ENCODE measurements at places on chromosomes 6 and 20.

GRCh38 chr20:13526551-13526950 is 112.2 kb downstream of the TASP1 start:
- DNase-seq: no peak

- DNase-seq: no peak
These were observed 41.3 kb downstream of the SESN1 start for GRCh38 chr6:109053336-109053735.

GRCh38 chr6:29651413-29652197 is 5.3 kb upstream of the MOG start:
- no peak for DNase-seq

DNA sequence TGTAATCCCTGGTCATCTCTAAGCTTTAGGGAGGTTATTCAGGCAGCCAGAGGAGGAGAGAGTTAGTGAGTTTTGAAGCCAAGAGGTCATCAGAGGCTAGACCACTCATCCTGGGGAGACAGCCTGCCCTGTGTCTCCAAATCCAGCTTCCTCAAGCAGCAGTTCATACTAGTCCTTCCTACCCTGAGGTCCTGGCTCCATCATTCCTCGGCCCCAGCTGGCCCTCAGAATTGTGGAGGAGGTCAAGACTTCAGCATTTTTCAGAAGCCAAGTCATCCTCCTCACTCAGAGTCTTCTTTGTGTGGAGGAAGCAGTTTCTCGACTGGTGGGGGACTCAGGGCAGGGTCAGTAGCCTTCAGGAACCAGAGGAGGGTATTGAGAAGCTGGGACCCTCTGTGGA is 12.4 kb upstream of the KIAA1755 start:
- no peak for DNase-seq

- DNase-seq: no peak
These were observed 216.8 kb downstream of the GJA1 start for GRCh38 chr6:121652223-121652622.

DNA sequence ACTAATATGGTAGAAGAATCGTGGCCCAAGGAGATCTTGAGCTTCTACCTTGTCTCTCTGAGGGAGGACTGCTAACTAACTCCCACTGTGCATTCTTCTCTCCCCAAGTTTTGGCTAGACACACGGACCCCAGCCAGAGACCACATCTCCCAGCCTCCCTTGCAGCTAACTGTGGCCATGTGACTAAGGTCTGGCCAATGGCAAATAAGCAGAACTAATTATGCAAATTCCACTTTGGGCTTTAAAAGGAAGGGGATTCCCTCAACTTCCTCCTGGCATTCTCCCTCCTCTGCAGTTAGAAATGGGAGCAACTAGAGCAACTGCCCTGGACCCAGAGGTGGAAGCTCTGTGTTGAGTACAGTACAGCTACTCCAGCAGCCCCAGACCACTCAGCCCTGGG is 15.4 kb downstream of the BPIFA2 start:
- DNase-seq: no peak

DNA sequence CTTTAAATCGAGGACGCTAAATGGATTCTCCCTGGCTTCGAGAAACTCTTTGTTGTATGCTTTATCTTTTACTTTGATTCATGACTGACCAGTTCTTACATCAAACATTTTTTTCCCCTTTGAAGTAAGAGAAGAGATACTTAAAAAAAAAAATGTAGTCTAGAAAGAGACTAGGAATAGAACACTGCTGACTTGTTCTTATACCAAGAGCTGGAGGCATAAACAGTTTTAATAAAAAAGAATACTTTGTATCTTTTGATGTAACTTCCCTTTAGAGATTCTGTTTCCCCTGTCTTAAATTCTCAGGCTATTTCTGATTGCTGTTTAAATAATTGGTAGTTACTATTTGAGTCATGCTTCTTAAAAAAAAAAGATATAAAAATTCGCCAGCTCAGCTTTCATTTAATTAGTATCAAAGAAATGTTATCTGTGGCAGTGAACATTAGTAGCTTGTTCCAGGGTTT is 4.8 kb downstream of the ASXL1 start:
- DNase-seq: no peak

DNA sequence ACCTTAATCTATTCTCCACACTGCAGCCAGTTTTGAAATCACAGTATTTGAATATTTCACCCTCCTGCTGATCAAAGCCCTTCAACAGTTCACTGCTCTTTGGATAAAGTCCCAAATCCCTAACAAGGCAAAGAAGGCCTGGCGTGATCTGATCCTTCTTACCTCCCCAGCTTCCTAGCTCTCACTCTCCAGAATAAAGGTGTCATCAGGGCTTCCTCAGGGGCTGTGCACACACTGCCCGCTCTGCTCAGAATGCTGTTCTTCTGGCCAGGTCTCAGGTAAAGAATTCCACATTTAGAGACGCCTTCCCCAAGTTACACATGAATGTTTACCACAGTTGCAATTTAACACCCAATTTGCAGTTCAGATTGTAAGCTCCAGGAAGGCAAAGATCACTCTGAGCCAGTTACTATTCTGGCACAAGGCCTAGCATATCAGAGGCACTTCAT is 58.9 kb upstream of the MCM9 start:
- DNase-seq: no peak

DNA sequence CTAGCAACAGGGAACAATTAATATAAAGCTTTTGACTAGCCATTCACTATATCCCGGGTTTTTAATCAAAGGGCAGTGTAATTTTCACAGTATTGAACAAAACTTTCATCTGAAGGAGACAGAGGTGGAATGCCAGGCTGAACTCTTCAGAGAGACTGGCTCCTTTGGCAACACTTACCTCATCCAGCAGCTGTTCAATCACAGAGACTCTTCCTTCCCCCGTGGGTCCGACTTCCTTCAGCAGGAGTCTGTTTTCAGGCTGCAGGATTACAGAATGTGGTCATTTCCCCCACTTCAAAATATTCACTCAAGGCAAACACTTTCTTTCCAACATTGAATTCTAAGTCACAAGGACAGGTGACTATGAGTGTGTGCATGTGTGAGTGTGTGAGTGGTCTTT is 76.6 kb downstream of the DZANK1 start:
- DNase-seq: no peak

DNA sequence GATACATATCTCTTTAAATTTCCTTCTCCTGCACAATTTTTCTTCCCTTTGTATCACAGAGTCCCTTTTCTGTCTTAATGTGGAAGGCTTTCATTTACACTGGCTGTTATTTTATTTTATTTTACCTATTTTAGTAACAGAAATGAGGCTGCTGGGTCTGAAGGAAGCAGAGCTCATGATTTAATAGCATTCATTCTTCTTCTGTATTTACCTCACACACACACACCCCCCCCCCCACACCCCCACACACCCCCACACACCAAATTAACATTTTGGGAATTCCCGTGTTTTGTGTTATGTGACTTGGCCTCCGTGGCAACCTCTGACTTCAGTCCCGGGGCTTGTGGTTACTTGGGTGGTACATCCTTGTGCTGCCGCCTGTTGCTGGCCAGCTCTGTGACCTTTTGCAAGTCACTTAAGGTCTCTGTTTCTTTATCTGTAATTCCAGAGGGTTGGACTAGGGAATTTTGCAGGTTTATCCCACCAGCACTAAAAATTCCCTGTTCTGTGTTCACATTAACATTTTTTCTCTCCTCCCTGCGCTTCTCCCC is 108.8 kb downstream of the TIAM2 start:
- no peak for DNase-seq

GRCh38 chr6:48474830-48475229 is 363.8 kb upstream of the PTCHD4 start:
- no peak for DNase-seq

DNA sequence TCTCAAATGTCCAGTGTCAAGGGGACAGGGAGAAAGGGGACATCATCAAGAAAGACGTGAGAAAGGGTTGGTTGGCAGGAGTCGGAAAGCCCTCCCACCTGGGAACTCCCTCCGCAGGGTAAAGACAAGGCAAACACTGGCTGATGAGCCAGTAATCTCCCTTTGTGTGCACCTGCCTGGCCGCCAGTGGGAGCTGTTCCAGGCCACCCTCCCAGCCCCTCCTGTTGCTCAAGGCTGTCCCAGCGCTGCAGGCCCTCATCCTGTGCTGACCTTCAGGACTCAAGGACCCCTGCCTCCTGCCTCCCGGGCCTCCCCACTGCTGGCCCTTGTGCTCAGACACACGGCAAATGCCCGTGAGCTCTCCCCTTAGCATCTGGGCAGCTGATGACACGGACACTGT is 7.4 kb downstream of the FRMD1 start:
- DNase-seq: no peak

- DNase-seq: no peak
These were observed 125.2 kb upstream of the RALGAPA2 start for GRCh38 chr20:20837574-20838021.

GRCh38 chr6:119921491-119922010 is 572.0 kb upstream of the MAN1A1 start:
- DNase-seq: no peak

DNA sequence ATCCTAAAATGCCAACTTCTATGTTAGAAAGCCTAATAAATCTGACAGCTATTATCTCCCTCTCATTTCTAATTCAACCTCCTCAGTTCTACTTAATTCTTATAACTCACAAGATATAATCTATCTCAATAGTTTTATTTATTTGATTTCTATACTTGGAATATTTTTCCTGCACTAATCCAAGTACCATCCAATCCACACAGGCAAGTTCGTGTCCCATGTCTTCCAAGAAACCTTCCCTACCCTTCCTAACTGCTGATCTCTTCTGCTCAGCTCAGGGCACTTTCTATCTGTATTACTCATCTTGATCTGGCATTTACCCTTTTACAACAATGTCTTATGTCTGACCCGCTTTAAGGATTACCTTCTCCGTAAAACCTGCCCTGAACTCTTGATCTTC is 18.2 kb downstream of the NCOA5 start:
- DNase-seq: no peak

GRCh38 chr20:37452236-37452635 is 68.8 kb upstream of the NNAT start:
- no peak for DNase-seq

GRCh38 chr20:37733416-37733815 is 39.6 kb downstream of the CTNNBL1 start:
- DNase-seq: no peak

DNA sequence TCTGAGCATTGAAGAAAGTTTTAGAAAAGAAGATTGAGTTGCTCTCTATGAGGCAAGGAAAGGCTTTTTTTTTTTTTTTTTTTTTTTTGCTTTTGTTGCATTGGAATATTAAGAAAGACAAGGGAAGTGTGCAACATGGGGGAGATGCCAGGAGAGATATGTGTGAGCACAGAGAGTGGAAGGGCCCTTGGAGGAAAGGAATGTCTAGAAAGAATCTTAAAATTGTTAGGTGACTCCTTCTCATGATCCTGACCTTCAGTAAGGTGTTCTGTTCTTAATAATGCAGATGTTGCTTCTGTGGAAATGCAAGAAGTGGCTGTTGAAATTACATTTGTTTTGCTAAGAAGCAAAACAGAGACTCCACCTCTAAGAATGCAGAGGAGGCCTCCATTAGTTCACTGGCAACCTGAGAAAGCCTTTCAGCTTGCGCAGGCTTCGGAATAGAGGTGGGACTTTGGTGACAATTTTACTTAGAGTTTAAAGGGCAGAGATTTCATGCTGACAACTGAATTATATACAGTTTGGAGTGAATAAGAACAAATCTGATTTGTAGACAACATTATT is 118.0 kb upstream of the ASCC3 start:
- DNase-seq: no peak

DNA sequence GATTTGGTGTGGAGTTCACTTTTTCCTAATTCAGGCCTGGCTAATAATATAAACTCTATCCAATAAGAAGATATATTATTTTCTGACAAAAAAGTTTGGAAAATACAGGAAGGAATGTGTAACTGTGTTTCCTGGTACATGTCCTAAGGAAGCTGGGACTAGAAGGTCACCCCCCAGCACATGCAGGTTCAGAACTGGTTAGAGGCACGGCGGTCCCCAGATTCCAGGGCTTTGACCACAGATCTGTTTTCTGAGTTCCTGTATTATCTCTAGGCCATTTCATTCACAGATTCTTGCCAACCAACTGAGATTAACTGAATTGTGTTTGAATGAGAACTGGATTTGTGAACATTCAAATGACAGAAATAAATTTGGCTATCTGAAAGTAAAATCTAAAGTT is 94.5 kb downstream of the TULP4 start:
- DNase-seq: no peak

DNA sequence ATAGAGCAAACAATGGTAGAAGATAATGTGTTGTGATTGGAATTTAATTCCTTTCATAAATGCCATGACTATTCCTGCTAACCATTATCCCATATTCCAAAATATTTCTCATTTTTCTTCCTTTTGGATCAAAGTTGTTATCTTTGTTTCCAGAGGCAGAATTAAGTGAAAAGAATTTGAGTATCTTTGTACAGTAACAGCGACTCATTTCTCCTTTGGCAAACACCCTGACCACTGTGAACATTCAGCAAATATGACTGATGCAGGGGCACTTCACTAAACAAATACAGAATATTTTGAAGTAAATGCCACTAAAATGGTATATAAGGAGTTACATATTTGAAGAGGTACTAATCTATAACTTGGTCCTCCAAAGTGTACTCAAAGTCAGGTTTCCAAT is 105.0 kb upstream of the LAMP5 start:
- DNase-seq: no peak

DNA sequence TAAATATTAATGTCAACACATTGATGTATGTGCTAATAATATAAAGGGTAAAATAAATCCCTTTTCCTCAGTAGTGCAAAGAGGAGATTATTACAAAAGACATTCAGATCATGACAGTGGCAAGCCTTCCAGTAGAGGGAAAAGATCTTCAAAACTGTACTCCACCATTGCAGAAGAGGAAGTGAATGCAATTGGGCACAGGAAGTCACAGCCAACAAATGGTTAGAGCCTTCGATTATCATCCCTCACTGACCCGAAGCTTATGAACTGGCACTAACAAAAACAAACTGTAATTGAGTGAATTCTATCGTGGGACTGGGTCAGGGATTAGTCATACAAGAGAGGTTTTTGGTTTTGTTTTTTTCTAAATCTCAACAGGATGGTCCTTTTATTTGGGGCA is 39.3 kb upstream of the SCGN start:
- no peak for DNase-seq

DNA sequence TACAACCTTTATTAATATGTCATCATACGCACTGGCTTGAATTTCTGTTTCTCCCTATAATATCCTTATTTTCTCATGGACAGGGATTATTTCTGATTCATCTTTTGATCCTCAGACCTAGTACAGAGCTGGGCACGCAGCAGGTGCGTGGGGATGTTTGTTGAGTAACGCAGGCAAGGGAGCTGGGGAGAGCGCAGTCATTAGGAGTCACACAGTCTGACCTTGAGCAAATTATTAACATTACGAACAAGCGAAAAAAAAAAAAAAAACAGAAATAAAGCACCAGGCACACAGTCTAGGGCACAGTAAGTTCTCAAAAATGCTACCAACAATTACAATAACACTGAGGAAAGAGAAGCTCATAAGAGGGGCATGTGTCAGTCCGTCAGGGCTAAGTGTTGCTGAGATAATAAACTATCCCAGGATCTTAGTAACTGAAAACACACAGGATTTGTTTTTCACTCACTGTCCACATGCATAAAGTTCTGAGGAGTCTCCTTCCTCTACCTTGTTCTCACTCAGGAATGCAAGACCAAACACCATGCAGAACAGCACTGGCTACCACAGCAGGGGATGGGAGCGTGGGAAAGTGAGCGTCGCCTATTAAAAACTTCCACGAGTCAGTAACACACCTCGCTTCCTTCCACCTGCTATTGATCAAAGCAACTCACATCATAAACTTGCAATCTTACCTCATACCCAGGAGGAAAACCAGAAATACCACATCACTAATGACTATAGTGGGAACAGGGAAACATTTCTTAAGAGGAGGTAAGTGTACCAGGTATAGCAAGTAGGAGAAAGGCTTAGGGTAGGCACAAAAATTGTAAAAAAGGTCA is 56.9 kb downstream of the PDE10A start:
- no peak for DNase-seq
